H9 (cell line): ENCODE measurements at places on chromosomes 1 and 21.

DNA sequence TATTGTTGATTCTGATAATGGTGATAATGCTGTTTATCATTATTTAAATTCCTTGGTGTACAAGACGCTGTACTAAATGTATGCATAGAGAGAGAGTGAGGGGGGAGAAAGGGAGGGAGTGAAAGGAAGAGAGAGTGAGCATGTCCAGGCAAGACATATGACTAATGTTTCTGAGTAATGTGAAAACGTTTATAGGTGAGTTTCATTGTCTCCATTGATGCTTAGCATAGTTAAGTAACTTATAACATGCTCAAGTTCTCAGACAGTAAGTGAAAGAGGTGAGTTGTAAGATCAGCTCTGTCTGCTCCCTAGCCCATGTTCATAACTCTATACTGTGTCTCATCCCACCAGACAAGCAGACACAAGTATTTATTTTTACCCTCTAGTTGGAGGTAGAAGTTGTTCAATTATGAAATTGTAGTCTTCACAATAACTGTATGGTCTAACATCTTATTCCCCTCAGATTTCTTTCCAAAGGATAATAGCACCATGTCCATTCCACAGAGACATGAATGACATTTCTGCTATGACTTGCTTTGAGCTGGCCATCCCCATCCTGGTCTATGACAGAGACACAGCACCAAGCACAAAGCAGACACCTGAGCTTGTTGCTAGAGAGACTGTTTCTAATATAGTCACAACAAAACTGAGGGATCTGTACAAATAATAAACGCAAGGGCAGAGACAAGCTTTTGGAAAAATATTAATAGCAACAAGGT is 285.1 kb downstream of the CACNA1E start:
- no peaks in the 10 kb centered on the region for H3K36me3 ChIP-seq
- no peak overlapping the region for H3K4me3 ChIP-seq
- no peak for DNase-seq
- no peaks in the 10 kb centered on the region for H3K27me3 ChIP-seq

- peaks cover 10% of the 10 kb centered on the region for H3K36me3 ChIP-seq
- no peaks in the 10 kb centered on the region for H3K4me1 ChIP-seq
- H3K27ac ChIP-seq = no peak overlapping the region
- DNase-seq = no peak
- H3K4me3 ChIP-seq = no peak overlapping the region
Measured at GRCh38 chr21:45452696-45453307, 47.8 kb downstream of the COL18A1 start.

- H3K4me3 ChIP-seq = no peak overlapping the region
- no peaks in the 10 kb centered on the region for H3K36me3 ChIP-seq
- H3K27me3 ChIP-seq = no peaks in the 10 kb centered on the region
- DNase-seq = peak; percentile 70
Measured at GRCh38 chr1:31072304-31072746, 6.8 kb upstream of the PUM1 start.

DNA sequence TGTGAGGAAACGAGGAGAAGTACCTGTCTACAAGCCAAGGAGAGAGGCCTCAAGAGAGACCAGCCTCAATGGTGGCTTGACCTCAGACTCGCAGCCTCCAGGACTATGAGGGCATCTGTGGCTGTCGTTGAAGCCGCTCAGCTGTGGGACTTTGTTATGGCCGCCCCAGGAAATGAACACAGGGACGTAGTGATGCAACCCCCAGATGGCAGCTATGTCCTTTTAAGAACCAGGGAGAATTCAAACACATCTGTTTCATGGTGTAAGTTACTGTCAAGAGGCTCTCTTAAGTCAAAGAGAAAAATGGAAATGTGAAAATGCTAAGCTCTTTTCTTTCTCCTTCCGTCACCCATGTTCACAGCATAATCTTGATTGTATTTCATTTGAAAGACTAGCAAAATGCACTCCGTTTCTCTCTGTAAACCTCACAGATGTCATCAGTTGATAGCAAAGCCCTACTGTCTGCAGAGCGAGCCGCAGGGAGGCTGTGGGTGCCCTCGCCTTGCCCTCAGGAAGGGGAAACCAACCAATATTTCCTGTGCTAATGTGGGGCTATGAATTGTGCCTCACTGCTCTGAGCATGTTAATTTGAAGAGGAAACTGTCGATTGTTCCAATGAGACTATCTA is 21.3 kb downstream of the UBASH3A start:
- no peak overlapping the region for H3K4me3 ChIP-seq
- H3K27me3 ChIP-seq = no peaks in the 10 kb centered on the region
- DNase-seq = no peak
- no peak overlapping the region for H3K27ac ChIP-seq

DNA sequence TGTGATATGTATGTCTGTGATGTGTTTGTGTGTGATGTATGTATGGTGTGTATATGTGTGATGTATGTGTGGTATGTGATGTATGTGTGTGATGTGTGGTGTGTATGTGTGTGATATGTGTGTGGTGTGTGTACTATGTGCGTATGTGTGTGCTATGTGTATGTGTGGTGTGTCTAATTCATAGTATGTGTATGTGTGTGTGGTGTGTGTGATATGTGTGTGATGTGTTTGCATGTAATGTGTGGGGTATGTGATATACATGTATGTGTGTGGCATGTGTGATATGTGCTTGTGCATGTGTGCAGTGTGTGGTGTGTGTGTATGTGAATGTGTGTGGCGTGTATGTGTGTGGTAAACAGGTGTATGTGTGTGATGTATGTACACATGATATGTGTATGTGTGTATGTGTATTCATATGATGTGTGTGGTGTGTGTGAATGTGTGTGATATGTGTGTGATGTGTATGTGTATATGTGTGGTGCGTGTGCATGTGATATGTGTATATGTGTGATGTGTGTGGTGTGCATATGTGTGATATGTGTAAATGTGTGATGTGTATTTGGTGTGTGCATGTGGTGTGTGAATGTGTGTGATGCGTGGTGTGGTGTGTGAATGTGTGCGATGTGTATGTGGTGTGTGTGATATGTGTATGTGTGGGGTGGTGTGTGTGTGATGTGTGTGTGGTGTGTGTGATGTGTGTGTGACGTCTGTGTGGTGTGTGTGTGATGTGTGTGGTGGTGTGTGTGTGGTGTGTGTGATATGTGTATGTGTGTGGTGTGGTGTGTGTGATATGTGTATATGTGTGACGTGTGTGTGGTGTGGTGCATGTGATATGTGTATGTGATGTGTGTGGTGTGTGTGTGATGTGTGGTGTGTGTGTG is 8.0 kb upstream of the PCBP3 start:
- H3K4me1 ChIP-seq = no peaks in the 10 kb centered on the region
- no peak overlapping the region for H3K4me3 ChIP-seq
- no peaks in the 10 kb centered on the region for H3K27me3 ChIP-seq
- no peak for DNase-seq
- H3K36me3 ChIP-seq = no peaks in the 10 kb centered on the region

DNA sequence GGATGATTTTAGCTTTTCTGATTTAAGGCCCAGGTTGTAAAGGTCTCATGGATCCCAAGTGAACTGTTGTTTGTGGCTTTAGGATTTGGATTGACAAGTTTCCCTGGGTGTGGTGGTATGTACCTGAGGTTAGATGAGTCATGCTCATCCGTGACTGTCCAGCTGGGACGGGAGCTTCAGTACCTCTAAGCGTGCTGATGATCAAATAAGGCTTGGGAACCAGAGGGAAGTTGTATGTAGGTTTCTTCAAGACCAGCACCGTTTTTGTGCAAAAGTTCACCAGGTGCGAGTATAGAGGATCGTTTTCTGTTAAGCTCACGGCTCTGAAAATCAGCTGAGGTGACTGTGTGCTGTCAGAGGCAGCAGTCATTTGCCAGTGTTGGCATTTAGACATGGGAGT is 19.8 kb downstream of the PLA2G2E start:
- H3K4me1 ChIP-seq = no peaks in the 10 kb centered on the region
- no peak for DNase-seq
- H3K36me3 ChIP-seq = peaks cover 46% of the 10 kb centered on the region; the same call in 2 of the 3 replicates
- H3K27me3 ChIP-seq = no peaks in the 10 kb centered on the region

GRCh38 chr1:231026576-231026975 is 13.5 kb downstream of the FAM89A start:
- peaks cover 3% of the 10 kb centered on the region; the same call in 1 of the 2 replicates for H3K4me1 ChIP-seq
- no peak overlapping the region for H3K27ac ChIP-seq
- no peaks in the 10 kb centered on the region; the same call in 1 of the 2 replicates for H3K27me3 ChIP-seq
- H3K4me3 ChIP-seq = no peak overlapping the region
- DNase-seq = no peak

DNA sequence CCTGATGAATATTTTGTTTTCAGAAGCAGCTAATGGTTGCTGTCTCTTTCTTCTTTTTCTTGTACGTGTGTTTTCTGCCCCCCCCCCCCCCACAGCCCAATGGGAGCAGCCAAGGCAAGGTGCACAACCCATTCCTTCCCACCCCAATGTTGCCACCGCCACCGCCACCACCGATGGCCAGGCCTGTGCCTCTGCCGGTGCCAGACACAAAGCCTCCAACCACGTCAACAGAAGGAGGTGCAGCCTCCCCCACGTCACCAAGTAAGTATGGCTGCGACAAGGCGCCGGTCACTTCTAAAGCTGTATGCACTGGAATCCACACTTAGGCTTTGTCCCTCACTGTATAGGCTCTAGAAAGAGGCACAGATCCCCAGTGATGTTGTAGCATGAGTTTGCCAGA is 318.5 kb downstream of the TM2D1 start:
- H3K27ac ChIP-seq = no peak overlapping the region
- no peaks in the 10 kb centered on the region for H3K36me3 ChIP-seq
- H3K4me1 ChIP-seq = no peaks in the 10 kb centered on the region
- H3K4me3 ChIP-seq = no peak overlapping the region
- no peaks in the 10 kb centered on the region for H3K27me3 ChIP-seq
- no peak for DNase-seq

DNA sequence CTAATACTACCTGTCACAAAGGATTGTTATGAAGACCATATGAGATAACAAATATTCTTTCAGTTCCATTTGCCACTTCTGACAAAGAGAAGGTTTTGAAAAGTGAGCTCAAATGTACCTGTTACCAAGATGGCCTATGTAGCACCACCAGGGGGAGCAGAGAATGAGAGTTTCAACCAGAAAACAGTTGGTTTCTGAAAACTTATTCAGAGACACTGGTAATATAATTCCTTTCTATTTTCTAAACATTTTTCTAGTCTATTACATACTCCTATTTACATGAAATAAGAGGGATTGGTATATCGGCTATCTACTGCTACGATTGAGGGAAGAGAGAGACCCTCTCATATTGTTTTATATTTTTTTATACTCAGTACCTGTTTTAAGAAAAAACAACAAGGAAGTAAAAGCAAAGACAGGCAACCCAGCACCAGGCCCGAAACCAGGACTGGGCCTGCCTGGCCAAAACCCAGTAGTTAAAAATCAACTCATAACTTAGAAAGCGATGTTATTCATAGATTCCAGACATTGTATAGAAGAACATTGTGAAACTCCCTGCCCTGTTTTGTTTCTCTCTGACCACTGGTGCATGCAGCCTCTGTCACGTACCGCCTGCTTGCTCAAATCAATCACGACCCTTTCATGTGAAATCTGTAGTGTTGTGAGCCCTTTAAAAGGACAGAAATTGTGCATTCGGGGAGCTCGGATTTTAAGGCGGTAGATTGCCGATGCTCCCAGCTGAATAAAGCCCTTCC is 48.3 kb downstream of the IL23R start:
- H3K4me1 ChIP-seq = no peaks in the 10 kb centered on the region
- no peak for DNase-seq
- no peaks in the 10 kb centered on the region; the same call in 2 of the 3 replicates for H3K36me3 ChIP-seq
- no peak overlapping the region for H3K27ac ChIP-seq

DNA sequence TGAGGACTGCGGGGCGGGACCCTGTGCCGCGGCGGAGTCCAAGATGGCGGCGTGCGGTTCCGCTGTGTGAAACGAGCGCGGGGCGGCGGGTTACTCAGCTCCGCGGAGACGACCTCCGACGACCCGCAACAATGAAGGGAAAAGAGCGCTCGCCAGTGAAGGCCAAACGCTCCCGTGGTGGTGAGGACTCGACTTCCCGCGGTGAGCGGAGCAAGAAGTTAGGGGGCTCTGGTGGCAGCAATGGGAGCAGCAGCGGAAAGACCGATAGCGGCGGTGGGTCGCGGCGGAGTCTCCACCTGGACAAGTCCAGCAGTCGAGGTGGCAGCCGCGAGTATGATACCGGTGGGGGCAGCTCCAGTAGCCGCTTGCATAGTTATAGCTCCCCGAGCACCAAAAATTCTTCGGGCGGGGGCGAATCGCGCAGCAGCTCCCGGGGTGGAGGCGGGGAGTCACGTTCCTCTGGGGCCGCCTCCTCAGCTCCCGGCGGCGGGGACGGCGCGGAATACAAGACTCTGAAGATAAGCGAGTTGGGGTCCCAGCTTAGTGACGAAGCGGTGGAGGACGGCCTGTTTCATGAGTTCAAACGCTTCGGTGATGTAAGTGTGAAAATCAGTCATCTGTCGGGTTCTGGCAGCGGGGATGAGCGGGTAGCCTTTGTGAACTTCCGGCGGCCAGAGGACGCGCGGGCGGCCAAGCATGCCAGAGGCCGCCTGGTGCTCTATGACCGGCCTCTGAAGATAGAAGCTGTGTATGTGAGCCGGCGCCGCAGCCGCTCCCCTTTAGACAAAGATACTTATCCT is 430 bp downstream of the RBM15 start:
- no peak overlapping the region for H3K4me3 ChIP-seq
- DNase-seq = no peak
- H3K27me3 ChIP-seq = no peaks in the 10 kb centered on the region
- H3K36me3 ChIP-seq = peaks cover 52% of the 10 kb centered on the region
- peaks cover 3% of the 10 kb centered on the region; the same call in 1 of the 2 replicates for H3K4me1 ChIP-seq
- no peak overlapping the region for H3K27ac ChIP-seq

GRCh38 chr1:94237291-94238226 is at the start of gene ARHGAP29:
TSS of gene ARHGAP29 (minus strand) at chr1:94237584. CDS start at chr1:94231611, 5,973 bp downstream.
- no peaks in the 10 kb centered on the region for H3K4me1 ChIP-seq
- no peaks in the 10 kb centered on the region for H3K36me3 ChIP-seq
- peaks cover 23% of the 10 kb centered on the region; the same call in 1 of the 2 replicates for H3K27me3 ChIP-seq
- peak within 1 kb of the TSS; percentile 83 for H3K4me3 ChIP-seq
- no peak within 1 kb of the TSS for H3K27ac ChIP-seq

DNA sequence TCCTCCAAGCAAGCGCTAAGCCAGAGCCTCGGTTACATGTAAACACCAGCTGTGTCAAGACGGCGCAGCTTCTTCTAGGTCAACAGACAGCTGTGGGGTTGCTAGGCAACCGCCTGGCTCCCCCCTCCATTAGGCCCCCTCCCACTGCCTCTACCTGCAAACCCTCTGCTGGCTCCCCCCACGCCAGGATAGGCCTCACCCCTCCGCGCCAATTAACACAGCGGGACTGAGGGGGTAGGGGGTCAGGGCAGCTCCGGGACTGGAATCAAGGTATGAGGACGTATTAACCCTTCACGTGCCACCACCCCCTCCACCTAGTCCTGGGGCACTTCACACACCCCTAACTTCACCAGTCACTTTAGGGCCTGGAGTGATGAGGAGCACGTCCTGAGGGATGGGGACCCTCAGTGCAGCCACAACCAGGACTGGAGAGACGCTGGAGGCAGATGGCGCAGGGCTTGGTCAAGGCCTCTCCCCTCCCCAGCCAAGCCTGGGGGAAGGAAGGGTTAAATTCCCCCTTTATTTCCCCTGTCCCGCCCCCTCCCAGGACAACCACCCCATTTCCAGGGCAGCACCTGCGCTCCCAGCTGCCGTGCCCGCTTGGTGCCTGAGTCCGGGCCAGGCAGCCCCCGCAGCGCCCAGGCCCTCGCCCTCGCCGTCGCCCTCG is 37.4 kb upstream of the WASF2 start:
- H3K4me1 ChIP-seq = peaks cover 12% of the 10 kb centered on the region
- peak overlapping the region; percentile 77 for H3K4me3 ChIP-seq
- DNase-seq = peak; percentile 90
- no peaks in the 10 kb centered on the region; the same call in 2 of the 3 replicates for H3K36me3 ChIP-seq
